COLO829 (cell line): ENCODE measurements at places on chromosomes 6 and 20.

DNA sequence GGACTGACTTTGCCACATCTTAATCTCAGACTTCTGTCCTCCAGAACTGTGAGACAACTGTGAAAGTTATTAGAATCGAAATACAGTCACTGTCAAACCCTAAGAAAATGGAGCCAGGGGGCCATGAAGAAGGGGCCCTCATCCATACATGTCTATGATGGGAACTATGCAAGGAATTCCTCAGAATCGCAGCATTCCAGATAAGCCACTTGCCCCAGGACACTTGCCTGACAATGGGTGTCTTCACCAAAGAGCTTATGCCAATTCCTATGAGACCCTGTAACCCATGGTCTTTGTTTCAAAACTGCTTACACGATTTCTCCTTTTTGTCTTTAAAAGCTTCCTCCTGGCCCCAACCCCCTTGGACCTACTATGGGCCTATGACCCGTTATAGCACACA lies 90.4 kb upstream of the FOXP4 start:
- peak; percentile 62 for DNase-seq

- DNase-seq: no peak
Observed at GRCh38 chr6:139919107-139920026, 544.9 kb upstream of the CITED2 start.

DNA sequence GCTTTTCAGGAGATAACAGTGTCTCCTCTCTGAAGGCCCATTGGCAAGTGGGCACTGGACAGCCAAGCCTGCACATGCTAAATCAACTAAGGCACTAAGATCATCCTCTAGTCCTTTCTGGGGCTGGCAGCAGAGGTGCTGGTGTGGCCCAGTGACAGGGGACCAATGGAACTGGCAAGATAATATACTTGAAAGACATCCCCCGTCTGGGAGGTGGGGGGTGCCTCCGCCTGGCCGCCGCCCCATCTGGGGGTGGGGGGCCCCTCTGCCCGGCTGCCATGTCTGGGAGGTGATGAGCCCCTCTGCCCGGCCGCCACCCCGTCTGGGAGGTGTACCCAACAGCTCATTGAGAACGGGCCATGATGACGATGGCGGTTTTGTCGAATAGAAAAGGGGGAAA lies 223.3 kb downstream of the UNC5CL start:
- no peak for DNase-seq

- DNase-seq: no peak
Observed at GRCh38 chr6:97361286-97361685, 78.3 kb upstream of the MMS22L start.

DNA sequence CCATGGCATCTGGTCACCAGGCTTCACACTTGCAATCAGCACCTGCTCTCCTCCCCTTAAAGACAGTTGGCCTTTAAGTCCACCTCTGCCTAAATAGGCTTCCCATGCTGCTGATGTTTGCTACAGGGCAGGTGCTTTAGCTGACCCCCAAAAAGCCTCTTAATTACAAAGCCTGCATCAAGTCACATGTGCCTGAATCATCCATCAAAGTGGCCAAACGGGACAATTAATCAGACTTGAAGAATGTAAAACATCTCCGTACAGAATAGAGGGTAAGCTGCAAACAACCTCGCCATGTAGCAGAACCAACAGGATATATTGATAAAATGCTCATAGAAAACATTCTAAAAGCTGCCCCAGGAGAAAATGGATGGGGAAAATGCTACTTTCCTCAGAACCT lies 7.4 kb downstream of the LY86 start:
- no peak for DNase-seq

- no peak for DNase-seq
Observed at GRCh38 chr6:78947529-78947928, 80.2 kb downstream of the IRAK1BP1 start.

GRCh38 chr6:121000381-121000780 lies 333.9 kb downstream of the TBC1D32 start:
- DNase-seq: no peak

DNA sequence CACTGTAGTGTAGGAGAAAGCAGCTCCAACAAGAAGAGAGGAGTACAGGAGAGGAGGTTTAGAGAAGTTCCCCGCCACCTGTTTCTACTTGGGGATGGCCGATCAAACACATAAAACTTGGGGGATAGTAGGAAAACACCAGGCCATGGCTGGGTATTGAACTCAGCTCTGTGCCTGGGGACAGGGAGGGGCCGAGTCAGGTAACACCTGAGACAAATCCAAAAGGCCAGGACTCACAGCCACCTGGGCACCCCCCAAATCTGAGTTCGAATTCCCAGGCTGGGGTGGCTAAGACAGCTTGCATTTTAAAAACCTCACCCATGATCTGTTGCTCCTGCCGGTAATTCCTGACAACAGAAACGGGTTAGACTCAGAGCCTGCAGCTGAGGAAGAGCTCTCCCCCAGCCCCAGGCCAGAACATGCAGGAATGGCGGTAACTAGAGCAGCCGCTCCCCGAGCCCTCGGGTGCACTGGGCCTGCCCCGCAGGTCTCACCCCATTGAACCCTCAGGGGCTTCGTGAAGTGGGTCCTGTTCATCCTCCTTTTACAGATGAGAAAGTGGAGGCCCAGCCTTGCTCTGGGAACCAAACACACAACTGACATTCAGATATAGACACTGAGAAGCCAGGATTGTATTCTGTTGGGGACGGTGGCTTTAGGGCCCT lies 61.0 kb downstream of the TCP11 start:
- no peak for DNase-seq

DNA sequence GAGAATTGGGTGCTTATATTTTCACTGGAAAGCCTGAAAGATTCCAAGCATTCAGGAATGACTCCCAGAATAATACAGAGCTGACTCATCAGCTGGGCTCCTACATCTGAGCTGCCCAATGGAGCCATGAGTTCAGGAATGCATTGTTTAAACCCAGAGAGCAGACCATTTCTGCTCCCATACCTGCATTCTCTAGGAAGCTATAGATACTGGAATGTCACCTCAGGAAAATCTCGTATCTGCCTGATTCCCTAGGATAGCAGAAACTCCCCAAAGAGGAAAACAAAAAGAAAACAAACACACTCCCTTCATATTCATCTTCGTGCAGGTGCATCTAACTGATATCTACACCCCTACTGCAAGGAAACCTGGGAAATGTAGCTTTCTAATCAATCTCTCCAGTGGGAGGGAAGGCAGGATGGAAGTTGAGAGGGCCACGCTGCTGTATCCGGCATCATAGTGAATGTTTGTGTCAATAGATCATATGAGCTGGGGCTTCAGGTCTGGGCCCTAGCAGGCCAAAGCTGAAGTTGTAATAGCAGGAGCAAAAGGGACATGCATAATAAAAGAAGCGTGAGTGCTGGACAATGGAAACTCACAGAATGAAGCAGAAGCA lies 8.2 kb upstream of the SLC2A12 start:
- DNase-seq: peak; percentile 48

- no peak for DNase-seq
Observed at GRCh38 chr6:43795421-43795820, 25.4 kb downstream of the VEGFA start.

GRCh38 chr20:272718-273117 lies 15.2 kb downstream of the DEFB132 start:
- no peak for DNase-seq

DNA sequence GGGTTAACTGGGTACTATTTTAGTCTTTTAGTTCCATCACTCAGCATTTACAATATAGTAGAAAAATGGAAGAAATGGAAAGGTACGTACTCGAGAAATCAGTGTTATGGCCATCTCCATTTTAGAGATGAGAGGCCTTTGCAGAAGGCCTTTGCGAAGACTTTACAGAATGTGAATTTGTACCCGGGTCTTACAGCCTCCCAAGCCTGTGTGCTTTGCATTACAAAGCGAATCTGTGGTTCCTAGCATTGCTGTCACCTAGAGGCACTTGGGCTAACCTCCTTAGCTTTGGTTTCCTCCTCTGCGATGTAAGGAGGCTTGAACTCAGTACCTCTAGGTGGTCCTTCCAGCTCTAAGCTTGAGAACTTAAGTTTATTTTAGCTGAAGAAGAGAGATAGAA lies 10.9 kb downstream of the VAPB start:
- no peak for DNase-seq

DNA sequence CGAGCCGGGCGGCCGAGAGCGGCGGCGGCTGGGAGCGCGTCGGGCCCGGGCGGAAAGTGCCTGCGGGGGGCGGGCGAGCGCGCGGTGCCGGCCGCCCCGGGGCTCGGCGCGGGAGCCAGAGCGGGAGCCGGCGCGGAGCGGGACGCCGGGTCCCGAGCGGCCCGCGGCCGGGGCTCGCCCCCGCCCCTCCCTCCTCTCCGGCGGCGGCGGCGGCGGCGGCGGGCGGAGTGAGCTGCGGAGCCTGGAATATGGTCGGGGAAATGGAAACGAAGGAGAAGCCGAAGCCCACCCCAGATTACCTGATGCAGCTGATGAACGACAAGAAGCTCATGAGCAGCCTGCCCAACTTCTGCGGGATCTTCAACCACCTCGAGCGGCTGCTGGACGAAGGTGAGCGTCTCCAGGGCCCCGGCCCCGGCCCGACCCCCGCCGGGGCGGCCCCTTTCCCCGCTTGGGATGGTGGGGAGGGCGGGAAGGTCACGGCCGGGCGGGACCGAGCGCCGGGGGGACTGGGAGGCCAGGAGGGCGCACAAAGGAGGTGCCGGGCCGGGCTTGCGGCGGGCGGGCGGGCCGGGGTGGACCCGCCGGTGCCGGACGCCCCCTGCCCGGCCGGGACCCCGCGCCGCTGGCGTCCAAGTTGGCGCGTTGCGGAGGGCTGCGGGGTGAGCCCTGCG lies 565 bp downstream of the QKI start:
- no peak for DNase-seq

- DNase-seq: no peak
Observed at GRCh38 chr20:24781418-24781980, 167.6 kb upstream of the CST7 start.

DNA sequence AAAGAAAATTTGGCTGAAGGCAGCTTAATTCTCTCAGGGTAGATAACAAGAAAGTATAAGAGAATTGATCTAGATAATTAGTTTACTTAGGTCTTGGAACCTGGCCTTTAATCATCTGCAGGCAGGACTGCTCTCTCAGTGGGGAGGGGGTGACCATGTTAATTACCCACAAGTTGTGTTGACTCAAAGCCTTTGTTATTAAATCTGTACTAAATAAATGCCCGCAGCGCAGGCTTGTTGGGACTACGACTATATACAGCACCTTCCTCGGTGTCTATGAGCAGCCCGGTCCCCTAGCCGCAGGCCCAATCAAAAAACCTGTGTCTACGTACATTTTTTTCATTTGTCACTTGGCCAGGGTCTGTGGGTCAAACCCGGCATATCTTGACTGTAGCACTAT lies 15.6 kb upstream of the ZNF451 start:
- DNase-seq: no peak

- no peak for DNase-seq
Observed at GRCh38 chr6:68757821-68758220, 122.7 kb downstream of the ADGRB3 start.

GRCh38 chr20:60749804-60750602 lies 502.1 kb upstream of the CDH4 start:
- DNase-seq: peak; percentile 22

DNA sequence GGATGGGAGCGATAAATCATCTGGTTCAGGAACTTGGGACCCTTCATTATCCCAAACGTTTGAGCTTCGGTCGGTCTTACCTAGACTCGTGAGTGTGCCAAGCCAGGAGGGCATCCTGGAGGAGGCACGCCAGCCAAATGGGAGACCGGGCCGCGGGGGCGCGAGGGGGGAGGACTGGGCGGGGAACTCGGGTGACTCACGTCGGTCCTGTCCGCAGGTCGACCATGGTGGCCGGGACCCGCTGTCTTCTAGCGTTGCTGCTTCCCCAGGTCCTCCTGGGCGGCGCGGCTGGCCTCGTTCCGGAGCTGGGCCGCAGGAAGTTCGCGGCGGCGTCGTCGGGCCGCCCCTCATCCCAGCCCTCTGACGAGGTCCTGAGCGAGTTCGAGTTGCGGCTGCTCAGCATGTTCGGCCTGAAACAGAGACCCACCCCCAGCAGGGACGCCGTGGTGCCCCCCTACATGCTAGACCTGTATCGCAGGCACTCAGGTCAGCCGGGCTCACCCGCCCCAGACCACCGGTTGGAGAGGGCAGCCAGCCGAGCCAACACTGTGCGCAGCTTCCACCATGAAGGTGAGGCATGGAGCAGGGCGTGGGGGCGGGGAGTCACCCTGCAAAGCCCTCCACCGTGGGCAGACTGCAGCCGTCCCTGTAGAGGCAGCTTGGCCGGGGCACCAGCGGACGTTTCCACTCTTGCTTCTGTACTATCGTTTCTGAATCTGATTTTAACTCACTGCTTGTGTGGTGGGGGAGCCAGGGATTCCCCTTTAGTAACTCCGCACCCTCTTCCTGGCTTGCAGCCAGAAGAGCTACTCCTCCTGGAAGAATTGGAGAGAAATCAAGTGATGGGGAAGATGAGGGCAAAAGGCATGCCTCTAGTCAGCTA lies 2.7 kb downstream of the BMP2 start:
- DNase-seq: no peak

DNA sequence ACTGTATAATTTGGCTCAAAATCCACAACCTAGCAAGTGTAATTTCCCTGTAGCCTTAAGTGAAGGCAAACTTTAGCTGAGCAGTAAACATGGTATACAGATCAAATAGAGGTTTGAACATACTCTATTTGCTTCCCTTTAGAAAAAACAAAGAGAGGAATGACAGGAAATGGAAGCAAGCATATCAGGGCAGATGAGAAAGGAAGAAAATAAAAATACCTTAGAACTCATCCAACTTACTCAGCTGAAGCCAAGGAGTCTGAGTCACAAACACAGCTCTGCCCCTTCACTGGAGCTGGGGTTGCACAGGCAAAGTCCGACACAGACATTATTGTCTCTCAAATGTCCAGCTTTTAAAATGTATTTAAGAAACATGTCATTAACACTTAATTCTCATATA lies 379.9 kb upstream of the IRAK1BP1 start:
- DNase-seq: no peak

GRCh38 chr6:144335311-144335861 lies 50.3 kb downstream of the UTRN start:
- DNase-seq: no peak

- DNase-seq: no peak
Observed at GRCh38 chr6:157647261-157647915, 175.7 kb upstream of the SNX9 start.

GRCh38 chr20:51416532-51417249 lies 125.8 kb downstream of the NFATC2 start:
- DNase-seq: no peak

DNA sequence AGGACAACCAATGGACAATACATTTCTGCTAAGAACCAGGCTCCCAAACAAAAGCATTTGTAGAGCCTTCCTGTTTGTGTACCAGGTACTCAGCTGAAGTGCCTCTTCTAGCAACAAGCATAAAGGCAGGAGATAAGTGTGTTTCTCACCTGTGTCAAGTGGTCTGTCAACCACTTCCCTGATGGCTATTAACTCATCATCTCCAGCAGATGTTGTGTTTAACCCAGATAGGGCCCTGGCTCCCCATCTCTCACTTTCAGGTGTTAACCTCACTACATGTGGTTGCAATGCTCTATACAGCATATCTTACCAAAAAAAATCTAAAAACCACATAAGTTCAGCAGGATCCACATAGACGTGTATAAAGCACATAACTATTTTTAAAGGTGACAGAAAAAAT lies 9.6 kb upstream of the IL17A start:
- DNase-seq: no peak
